ENCODE measurements at places on chromosomes 2 and 18.
A peak's percentile ranks its signal among the peaks of the same experiment; 100 is the strongest.

- no peak for DNase-seq
Observed at GRCh38 chr2:74007121-74007520, 22.4 kb downstream of the TET3 start.

DNA sequence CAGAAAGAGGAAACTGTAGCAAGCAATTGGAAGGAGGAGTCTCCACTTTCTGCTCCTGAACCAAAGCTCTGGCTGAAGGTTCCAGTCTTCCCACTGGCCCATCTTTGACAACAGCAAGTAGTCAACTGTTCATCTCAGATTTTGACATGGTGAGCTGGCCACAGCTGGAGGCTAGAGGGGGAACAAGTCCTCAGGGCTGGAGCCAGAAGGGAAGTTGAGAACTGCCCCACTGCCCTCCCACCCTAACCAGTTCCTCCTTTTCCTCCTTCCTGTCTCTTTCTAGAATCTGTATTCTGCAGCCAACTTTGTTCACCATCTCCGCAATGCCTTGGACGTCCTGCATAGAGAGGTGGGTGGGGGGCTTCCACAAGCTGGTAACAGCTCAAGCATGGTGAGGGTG lies 105.8 kb downstream of the PLB1 start:
- peak; percentile 52 for DNase-seq

- DNase-seq, result peak; percentile 68
Observed at GRCh38 chr18:21826641-21827302, 86.2 kb downstream of the MIB1 start.

GRCh38 chr2:9847140-9847539 lies 3.9 kb downstream of the TAF1B start:
- DNase-seq, result no peak

DNA sequence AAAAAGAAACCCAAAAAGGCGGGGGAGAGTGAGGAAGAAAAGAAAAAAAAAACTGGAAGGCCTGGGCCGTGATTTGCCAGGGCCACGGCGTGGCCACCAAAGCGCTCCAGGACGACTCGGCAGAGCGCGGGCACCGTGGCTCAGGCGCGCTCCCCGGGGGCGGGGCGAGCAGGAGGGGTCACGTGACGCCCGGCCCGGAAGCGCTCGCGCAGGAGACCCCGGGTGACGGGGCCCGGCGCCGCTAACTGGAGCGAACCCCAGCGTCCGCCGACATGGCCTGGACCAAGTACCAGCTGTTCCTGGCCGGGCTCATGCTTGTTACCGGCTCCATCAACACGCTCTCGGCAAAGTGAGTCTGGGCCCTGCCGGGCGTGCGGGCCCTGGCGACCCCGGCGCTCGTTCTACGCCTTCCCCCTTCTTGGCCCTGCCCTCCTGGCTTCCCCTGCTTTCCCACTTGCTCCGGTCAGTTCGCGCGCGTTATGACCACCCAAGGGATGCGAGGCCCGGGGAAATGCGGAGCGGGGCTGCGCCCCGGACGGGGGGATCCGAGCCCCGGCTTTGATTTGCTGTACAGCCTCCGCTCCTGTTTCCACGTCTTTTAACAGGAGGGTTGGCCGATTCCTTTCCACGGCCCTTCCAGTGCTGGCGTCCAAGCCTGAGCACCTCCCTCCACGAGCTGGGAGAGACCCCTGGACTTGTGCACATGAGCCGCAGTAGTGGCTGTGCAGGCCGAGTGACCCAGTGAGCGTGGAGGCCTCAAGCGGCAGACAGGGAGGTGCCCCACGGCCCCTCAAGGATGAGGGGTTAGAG lies at the start of gene SLC35F6:
SLC35F6 (plus strand) TSS at position 207 of the 810 bp plus-strand sequence; CDS start at position 273, 66 bp downstream.
- DNase-seq, result peak; percentile 90

DNA sequence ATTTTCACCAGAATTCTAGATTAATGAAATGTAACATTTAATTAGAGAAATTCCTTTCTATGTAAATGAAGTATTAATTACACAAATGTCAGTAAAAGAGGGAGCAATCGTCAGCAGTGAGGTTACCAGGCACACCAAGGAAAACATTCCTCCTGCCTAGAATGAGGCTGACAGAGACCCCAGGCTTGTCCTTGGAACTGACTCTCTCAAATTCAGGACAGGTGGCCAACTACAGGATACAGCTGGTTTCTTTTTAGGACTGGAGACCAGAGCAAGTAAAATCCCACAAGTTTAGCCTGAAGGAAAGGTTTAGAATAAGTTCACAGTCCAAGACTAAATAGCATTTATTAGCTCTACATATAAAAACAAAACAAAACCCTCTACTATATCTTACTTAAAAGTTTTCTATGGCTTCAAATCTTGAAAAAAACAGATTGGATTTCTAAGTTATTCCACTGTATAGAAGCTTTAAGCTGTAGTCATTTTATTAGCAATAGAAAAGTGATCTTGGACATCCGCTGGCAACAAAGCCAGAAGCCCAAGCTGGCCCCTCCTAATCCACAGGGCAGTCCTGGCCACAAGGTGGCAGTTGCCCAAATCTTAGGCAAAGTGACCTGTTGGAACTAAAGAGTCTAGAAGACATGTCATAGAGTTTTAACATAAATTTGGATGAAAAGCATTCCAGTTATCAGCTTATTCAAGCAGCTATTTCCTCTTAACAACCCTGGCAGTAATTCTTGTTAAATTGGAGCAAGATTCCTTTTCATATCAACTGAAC lies 81.0 kb downstream of the SP3 start:
- peak; percentile 60 for DNase-seq

DNA sequence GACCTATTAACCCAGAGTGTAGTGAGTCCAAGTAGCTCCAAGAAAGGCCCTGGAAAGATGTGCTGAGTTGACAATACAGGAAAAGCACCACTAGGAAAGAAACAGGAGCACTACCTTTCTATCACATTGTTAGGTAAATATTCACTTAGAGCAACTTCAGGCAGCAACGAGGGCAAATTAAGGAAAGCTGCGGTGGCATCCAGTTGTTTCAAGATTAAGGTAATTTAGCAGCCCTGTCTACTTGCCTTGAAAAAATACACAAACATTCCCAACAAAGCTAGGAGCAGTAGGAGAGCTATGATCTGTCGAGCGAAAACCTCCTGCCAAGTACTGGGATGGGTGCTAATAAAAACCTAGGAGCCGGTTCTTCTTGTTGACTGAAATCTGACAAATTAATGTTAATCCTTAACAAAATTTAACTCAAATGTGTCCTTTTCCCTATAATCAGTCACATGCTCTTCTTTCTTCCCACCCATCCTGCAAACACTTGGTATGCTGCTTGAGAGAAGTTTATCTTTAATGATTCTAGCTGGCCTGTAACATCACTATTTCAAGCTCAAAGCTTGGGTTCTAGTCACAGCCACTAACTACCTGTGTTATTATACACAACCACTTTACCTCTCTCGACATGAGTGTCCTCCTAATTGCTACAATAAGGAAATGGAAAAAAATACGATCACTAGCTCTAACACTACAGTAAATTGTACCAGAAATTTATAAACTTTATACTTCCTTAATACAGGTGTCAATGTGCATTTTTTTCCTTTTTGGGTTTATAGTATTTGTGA lies 2.0 kb downstream of the ACAA2 start:
- DNase-seq, result no peak

DNA sequence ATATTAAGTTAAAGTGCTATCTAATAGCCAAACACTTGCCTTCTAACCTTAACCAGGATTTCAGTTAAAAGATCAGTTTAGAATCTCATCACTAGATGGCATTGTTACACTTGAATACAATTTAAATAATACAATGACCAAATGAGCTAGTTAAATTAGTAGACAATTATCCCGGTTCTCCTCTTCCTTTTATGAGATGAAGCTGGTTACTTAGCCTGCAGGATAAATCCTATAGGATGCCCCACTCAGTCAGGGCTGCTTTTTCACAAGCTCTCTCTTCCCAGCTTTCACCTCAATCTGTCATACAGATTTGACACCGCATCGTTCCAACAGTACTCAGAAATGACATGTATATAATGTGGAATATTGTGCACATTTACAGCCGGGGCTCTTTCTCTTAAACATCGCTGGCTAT lies 678.8 kb downstream of the KCNJ3 start:
- DNase-seq, result peak; percentile 23

DNA sequence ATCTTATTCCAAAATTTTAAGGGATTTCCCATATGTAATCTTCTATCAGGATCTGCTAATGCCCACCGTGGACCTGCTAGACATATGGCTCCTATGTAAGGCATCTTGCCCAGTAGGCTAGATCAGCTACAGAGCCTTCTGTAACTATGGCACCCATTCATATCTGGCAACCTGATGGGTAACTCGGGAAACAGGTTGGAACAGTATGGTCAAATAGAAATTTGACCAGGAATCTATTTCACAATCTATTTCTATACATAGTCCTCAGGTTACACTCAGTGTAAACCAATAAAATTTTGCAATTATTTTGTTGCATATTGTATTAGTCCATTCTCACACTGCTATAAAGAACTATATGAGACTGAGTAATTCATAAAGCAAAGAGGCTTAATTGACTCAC lies 93.3 kb downstream of the ST6GAL2 start:
- no peak for DNase-seq

DNA sequence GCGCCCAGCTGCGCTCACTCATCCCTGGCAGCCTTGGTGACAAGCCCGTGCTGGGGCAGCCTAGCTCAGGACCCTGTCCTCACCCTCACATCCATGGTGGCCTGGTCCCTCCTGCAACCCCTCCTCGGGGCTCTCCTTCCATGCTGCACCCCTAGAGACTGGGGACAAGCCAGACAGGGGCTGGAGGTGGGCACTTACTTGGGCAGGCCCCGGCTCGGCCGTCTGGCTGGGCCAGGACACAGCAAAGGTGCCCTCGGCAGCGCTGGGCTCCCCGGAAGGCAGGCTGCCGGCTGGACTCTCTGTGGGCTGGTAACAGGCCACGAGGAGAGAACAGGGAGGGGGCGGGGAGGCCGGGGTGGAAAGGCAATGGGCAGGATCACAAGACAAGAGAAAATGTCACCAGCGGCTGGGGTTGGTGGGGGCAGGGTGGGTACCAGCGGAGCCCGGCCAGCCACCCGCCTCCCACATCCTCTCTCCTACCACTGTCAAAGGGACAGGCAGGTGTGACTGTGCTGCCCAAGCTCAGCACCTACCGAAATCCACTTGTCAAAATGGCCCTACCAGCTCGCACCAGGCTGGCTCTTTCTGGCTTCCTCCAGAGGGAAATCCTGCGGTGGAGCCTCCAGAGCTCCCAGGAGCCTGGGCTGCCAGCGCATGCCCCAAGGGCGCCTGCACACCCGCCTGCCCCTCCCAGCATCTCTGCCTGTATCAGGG lies 54.7 kb downstream of the BIN1 start:
- no peak for DNase-seq

- DNase-seq, result no peak
Observed at GRCh38 chr2:192813341-192813740, 618.6 kb upstream of the TMEFF2 start.

GRCh38 chr2:232993231-232993821 lies 19.7 kb downstream of the NGEF start:
- DNase-seq, result no peak

DNA sequence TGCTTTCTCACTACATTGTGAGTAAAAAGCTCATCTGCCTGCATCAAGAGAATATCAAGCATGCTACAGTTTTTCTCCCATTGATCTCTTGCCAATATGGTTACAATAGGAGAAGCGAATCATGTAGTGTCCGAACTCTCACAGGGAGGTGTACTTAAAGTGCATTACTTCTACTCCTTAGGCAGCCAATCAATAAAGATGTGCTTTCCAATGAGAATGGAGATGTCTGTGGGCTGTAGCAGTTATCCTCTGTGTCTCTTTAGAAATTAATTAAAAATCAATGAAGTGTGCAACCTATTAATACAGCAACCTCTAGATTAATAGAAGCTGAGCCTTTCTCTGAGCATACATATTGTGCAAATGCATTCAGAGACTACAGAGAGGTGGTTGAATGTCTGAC lies 883.7 kb downstream of the CPS1 start:
- DNase-seq, result peak; percentile 10

DNA sequence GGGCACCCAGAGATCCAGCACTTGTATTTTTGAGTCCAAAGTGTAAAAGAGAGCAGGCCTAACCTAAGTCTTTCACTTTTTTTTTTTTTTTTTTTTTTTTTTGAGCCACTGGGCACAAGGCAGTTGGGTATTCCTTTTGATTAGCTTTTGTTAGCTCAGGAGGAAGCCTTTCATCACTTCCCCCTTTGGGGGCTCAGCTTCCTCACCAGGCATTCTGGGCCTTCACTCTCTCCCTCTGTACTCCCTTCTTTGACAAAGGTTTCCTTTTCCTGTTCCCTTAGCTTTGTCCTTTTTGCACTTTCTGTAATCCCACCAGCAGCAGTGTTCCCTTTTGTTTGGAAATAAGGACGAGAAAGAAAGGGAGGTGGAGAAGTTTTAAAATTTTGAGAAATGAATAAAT lies 88.2 kb downstream of the PKP4 start:
- DNase-seq, result no peak

GRCh38 chr18:11266781-11267480 lies 117.6 kb upstream of the PIEZO2 start:
- peak; percentile 71 for DNase-seq

DNA sequence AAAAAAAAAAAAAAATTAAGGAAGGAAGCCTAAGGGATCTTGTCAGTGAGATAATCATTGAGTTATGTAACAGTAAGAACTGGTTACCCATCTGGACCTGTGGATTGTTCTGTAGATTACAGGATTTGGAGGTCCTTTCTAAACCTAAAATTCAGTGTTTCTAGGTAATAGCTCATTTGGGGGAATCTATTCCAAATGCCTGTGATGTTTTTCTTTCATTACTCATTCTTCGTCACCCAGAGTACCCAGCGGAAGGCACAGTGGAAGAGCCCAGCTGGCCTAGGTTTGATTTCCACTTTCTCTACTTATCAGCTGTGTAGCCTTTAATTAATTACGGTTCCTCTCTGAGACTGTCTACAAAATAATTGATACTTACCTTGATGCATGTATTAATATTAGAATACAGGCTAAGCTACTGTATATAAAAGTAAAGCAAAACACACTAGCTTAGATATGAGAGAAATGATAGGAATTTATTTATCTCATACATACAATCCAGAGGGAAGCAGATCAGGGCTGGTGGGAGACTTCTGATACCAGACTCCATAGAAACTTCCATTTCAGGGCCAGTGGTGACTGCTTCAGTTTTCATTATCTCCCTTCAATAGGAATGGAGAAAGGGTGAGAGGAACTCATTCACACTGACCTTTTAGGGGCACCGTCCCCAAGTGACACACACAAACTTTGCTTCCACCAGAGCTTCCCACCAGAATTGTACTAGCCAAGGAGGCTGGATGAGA lies 115.8 kb upstream of the NOSTRIN start:
- no peak for DNase-seq

DNA sequence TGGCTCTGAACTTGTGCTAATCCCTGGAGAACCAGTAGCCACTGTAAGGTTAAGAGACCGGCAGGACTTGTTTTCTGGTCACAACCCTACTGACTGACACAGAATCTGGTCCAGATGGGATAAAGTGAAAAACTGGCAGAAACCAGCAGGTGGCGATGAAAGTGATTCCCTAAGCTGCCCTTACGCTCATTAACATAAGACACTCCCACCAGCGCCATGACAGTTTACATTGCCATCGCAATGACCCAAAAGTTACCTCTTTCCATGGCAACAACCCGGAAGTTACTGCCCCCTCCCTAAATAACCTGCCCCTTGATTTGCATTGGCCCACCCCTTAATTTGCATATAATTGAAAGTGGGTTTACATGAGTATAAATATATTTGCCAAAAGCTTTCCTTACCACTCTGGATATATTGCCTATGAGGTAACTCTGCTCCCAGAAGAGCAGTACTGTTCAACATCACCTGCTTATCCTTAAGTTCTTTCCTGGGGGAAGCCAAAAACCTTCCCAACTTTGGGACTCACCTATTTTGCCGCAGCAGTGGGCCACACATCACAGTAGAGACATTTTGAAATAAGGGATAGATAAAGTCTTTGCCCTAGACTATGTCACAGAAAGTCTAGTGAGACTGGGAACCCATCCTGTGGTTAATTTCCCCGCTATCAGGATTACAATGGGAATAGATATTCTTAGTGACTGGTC lies 35.8 kb upstream of the AFF3 start:
- peak; percentile 22 for DNase-seq

- DNase-seq, result no peak
Observed at GRCh38 chr2:127102521-127103242, 4.3 kb downstream of the BIN1 start.

Measured in muscle of leg (tissue), 16 donors.